Caudate nucleus (tissue), 63 donors: ENCODE measurements at places on chromosomes 11 and 22.

DNA sequence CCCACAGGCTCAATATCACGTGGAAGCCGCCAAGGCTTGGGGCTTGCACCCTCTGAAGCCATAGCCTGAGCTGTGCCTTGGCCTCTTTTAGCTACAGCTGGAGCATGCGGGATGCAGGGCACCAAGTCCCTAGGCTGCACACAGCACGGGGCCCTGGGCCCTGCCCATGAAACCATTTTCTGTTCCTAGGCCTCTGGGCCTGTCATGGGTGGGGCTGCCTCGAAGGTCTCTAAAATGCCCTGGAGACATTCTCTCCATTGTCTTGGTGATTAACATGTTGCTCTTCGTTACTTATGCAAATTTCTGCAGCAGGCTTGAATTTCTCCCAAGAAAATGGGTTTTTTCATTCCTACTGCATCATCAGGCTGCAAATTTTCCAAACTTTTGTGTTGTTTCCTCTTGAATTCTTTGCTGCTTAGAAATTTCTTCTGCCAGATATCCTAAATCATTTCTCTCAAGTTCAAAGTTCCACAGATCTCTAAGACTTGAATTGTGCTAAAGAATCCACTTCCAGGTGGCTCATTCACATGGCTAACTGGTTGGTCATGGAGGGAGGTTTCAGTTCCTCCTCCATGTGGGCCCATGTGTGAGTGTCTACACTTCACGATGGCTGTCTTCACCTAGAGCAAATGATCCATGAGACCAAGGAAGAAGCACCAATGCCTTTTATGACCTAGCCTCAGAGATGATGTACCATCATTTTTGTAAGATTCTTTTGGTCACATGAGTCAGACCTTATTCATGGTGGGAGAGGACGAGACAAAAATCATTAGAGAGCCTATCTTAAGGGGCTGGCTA is 7.4 kb upstream of the CREBZF start:
- DNase-seq, result no peak

- DNase-seq, result no peak
These were observed 146.1 kb downstream of the APIP start for GRCh38 chr11:34770111-34770510.

DNA sequence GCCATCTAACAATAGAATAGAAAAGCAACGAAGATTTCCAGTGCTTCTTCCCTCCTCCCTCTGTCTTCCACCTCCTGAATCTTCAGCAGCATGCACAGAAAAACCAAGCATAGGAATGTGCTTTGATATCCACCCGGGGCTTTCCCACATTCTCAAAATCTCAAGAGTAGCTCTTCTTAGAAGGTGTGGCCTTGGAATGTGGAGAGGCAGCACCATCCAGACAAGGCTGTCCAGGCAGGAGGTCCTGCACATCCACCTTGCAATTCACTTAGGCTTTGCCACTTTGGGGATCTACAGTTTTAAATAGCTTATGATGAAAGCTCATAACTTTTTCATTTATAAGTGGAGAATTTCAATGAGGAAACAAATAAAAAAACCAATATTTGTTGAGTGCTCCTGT is 72.9 kb downstream of the KIRREL3 start:
- no peak for DNase-seq

DNA sequence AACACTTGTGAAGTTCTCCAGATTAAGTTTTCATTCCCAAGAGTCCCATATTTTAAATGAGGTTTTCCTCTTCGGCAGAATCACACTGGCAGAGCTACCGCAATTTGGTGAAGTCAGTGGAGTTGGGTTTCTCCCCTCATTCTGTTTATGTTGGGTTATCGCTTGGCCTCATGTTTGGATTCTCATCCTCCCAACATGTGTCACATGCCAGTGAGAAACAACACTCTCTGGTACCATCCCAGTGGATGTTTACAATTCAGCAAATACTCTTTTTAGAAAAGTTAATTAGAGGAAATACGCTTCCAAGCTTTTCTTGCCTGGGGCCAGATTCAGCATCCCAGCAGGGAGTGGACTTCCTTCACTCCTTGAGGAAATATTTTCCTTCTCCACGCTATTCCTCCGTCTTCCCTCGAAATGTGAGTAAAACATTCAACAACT is 2.1 kb downstream of the PAMR1 start:
- DNase-seq, result no peak

GRCh38 chr22:27129266-27129665 is 471.9 kb downstream of the MIAT start:
- no peak for DNase-seq

DNA sequence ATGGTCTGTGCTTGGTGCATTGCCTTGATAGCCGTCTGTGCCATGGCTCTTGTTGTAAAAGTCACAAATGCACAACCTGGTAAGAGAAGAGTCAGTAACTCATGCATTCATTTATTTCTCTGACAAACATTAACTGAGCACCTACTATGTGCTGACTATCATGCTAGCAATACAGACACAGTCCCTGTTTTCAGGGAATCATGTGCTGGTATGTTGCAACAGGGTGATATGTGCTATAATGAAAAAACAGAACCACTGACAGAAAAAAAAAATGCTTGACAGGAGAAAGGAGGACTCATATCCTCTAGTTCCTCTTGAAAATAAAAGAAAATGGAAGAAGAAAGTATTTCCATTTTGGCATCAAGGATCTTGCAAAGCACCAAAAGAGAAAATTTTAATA is 34.5 kb upstream of the RAPSN start:
- DNase-seq, result no peak

- no peak for DNase-seq
These were observed 190.7 kb downstream of the ST3GAL4 start for GRCh38 chr11:126546191-126546590.

GRCh38 chr22:40552070-40552469 is 84.4 kb downstream of the MRTFA start:
- DNase-seq, result no peak

GRCh38 chr22:49371325-49372110 is 456.2 kb downstream of the BRD1 start:
- no peak for DNase-seq
